CD8-positive, alpha-beta memory T cell (primary cell): ENCODE measurements at places on chromosomes 13 and 19.
A peak's percentile ranks its signal among the peaks of the same experiment; 100 is the strongest.

- no peak for DNase-seq
Observed at GRCh38 chr19:56973713-56974555, 133.4 kb upstream of the PEG3 start.

DNA sequence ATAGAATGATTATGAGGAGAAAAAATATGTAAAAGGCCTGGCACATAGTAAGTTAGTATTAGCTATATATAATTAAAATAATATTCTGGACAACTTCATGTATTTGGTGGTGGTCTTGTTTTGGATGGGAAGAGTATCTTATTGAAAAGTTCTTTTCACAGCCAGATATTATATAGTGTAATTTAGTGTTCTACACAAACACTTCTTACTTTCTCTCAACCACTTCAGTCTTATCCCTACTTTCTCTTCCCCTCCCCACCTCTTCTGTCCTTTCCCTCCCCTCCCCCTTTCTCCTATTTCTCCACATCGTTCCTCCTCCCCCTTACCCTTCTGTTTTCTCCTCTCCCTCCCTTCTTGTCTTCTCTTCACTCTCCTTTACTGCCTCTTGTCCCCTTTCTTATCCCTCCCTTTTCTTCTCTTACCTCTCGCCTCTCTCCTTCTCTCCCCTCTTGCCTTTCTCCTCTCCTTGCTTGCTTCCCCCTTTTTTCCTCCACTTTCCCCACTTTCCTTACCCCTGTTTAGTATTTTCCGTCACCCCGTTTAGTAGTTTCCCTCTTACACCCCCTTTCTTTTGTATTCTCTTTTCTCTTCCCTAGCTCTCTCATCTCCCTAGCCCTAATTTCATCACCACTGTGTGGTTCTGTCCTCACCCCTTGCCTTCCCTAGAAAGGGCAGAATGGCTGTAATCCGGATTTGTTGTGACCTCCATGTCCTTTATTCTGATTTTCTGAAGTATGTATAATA, 107.2 kb upstream of the MLNR start:
- DNase-seq, result no peak

DNA sequence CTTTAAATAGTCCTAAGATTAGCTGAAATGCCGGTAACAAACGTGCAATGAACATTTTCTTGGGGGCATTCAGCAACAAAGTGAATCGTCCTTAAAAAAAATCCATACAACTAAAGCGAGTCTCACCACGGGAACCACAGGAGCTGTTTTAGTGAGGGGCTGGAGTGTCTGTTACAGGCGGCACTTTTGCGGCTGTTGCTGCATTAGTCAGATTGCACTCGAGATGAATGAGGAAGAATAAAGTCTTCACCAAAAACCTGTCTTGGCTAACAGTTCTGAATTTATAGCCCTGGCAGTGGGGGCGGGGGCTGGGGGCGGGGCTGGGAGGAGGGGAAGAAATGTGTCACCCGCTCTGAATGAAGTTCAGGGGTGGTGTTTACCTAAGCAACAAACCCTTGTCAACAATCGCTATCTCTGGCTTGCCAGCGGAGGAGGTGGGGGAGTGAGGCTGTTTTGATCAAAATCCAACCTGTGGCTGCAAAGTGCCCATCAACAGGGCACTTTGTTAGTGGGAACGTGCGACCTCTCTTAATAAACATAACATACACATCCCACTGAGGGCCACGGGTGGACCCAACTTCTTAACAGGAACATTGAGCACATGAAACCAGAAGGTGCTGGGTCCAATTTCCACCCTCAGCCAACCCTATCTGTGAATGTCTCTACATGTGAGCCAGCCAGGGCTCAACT, 44.5 kb downstream of the RFX2 start:
- DNase-seq, result peak; percentile 44

GRCh38 chr19:15123900-15124299, 16.7 kb downstream of the SYDE1 start:
- no peak for DNase-seq

DNA sequence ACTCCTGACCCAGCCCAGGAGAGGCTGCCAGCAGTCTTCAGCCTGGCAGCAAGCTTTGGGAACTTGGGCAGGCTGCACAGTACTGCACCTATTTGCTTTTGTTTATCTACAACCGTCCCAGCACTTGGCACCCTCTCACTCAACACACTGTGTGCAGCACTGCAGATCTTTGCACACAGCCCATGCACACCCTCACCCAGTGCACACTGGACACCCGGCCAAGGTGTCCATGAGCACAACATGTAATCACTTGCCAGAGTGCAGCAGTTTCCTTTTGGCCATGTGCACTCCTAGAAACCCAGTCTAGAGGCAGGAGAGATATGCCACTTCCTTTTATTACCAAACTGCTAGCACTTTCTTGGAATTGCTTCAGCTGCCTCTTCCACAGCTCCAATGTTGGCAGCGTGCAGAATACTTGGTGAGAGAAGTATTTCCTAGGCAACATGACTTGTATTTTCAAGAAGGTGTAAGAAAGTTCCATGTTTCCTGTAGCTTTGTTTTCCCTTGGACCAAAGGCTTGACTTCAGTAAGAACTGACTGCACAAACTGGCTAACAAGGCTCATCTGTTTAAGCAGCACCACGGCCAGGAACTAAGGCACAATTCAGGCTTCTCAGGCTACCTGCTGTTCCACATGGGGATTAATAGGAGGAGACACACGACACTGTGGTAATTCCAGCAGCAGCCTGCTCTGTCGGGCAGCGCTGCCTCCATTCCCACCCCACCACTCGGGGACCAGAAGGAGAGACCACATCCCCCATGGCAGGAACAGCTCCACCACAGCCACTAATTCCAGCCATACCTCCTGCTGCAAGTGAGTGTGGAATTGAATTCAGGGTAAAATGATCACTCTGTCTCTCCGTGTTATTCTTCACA, 15.3 kb downstream of the ATP7B start:
- no peak for DNase-seq

DNA sequence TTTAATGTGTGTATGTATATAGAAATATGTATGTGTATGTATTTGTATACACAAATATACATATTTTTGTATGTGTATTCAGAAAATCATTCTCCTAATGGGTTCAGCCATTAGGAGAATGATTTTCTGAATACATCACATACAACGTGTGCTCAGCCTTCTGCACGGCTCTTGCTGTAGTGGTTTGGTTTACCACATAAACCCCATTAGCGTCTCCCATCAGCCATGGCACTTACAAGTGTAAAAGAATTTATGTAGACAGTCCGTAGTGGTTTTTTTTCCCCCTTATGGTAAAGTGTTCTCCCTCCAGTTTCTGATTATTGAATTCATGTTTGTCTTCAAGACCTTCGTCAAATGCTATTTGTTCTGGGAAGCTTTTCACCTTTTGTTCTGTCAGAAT, 38.2 kb downstream of the ATP8A2 start:
- DNase-seq, result no peak

DNA sequence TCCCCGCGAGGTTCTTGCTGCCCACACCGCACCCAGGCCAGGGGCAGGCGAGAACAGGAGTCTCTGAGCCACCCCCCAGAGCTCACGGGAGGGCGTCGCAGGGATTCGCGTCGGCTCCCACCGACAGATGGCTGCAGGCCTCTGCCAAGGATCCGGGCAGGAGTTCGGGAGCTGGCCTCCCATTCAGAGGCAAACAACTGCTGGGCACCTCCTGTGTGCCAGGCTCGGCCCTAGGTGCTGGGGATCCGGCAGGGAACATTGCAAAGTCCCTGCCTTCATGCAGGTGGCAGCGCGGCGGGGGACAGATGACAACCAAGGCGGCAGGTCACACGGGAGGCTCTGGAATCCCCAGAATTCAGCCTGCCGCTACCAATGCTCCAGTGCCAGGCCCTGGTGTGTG, 25.3 kb downstream of the LRRC4B start:
- DNase-seq, result no peak

GRCh38 chr19:2549701-2550191, 73.8 kb downstream of the GADD45B start:
- DNase-seq, result no peak

- no peak for DNase-seq
Observed at GRCh38 chr19:41918653-41919244, 9.5 kb downstream of the ERFL start.

DNA sequence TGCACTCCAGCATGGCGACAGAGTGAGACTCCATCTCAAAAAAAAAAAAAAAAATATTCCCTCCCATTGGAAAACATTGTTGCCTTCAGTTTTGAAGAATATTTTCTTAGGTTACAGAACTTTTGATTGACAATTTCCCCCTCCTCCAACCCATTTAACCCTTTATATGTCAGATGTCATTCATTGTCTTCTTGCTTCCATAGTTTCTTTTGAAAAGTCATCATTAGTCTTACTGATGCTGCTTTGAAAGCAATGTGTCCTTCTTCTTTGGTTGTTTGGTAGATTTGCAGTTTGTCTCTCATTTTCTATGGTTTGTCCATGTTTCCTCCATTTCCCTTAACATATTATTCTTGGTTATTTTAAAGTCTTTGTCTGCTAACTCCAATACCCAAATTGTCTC, 25.4 kb downstream of the ZNF558 start:
- DNase-seq, result no peak

- DNase-seq, result no peak
Observed at GRCh38 chr19:27858981-27859581, 1353.9 kb downstream of the UQCRFS1 start.

DNA sequence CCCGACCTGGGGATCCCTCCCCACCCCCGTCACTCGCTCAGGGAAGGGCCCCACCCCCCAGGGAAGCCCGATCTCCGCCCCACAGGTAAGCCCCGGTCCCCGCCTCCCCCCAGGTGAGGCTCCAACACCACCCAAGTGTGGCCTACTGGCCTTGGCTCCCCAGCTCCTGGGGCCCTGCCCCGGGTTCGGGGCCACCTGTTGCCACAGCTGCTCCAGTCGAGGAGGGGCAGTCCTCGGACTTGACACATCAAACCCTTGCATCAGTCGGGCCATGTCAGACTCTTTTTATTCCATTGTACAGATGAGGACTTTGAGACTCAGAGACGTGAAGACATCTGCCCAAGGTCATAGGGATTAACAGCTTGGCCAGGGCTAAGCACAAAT, 512 bp downstream of the CC2D1A start:
- DNase-seq, result peak; percentile 64

DNA sequence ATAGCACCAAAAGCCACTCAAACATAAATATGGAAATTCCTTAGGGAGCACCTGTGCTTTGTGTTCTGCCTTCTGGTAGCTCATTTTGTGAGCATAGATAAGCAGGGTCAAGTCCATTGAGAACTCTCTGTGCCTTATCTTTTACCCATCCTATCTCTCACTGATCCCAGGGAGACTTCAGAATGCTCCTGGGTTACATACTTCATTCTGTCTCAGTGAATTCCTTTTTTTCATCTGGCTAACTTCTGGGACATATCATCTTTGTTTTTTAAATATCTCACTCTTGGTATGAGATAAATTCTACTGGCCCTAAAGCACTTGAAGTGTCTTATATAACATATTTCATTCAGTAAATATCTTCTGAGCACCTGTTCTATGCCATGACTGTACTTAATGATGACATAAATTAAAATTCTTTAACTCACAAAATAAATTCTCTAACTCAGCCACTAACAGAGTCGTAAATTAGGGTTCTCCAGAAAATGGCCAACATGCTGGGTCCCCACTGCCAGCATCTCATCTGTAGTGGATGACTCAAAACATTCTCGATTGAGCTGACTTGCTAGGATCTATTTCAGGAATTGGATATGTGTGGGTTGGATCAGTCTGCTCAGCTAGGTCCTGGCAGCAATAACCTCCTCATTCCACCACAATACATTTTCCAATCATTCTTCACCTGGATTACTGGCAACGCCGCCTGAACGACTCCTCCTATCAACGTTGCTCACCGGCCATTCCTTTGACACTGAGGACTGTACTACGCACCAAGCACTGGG, 170.2 kb downstream of the FOXO1 start:
- DNase-seq, result no peak

- no peak for DNase-seq
Observed at GRCh38 chr13:62280590-62280989, 864.9 kb upstream of the PCDH20 start.

GRCh38 chr13:108383667-108384066, 114.1 kb downstream of the TNFSF13B start:
- no peak for DNase-seq

- peak; percentile 80 for DNase-seq
Observed at GRCh38 chr19:42198676-42199439, 18.6 kb downstream of the DEDD2 start.

DNA sequence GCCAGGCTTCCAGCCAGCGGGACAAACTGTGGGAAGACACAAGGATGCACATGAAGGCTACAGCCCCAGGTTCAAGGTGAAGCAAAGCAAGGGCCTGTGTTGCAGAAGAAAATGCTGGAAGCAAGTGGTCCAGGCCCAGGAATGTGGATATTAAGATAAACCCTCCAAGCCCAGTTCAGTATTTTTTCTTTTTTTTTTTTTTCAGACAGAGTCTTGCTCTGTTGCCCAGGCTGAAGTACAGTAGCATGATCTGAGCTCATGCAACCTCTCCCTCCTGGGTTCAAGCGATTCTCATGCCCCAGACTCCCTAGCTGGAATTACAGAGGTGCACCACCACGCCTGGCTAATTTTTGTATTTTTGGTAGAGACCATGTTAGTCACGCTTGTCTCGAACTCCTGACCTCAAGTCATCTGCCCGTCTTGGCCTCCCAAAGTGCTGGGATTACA, 4.4 kb downstream of the PRDX2 start:
- DNase-seq, result no peak

- DNase-seq, result no peak
Observed at GRCh38 chr19:31583148-31583547, 233.9 kb upstream of the TSHZ3 start.

GRCh38 chr13:52125547-52125946, 3.3 kb downstream of the NEK5 start:
- no peak for DNase-seq

GRCh38 chr13:74210693-74211393, 76.6 kb upstream of the KLF12 start:
- DNase-seq, result no peak

DNA sequence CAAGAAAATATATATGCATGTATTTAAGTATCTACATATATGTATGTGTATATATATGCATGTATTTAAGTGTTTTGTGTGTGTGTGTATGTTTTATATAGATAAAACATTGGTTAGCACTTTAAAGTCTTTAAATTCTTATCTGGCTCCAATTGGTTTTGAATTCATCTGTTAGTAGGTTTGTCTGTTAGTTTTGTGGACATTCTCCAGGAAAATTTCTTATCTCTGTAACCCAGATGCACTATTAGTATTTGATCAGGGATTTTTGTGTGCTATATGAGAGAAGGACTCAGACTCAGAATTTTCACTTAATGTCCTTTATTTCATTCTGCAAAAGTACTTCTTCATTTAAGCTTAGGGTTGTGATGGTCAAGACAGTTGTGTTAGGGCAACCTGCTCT, 103.1 kb downstream of the ITGBL1 start:
- no peak for DNase-seq

GRCh38 chr19:4375164-4376027, 25.0 kb downstream of the SH3GL1 start:
- DNase-seq, result no peak

DNA sequence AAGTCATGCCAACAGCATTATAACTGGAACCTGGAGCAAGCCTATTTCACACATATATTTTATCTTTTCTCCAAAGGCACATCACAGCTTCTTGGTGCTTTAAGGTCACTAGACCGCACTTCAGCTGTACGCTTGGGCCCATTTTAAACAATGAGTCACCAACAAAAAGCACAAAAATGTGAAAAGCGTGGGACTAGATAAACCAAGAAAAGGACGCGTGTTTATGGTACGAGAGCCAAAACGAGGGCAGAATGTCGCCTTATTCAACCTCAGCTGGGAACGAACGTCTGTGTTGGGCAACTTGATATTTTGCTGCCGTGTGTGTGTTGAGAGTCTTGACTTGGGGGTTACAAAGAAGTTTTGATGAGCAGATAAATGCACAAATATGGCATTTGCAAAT, 9.2 kb upstream of the EHD2 start:
- DNase-seq, result no peak
